Activated T-helper 9 cell treated with anti-CD3 and anti-CD28 coated beads, Interleukin-2, amount 50 U/mL, for 16 hours (primary cell): ENCODE measurements at places on chromosomes 7 and 10.

- DNase-seq = no peak
Observed at GRCh38 chr10:126432507-126432906, 44.2 kb upstream of the ADAM12 start.

- no peak for DNase-seq
Observed at GRCh38 chr10:7184660-7185366, 226.0 kb downstream of the SFMBT2 start.

GRCh38 chr10:32846974-32847373 lies 111.1 kb downstream of the ITGB1 start:
- DNase-seq = no peak

GRCh38 chr7:23696916-23697441 lies 13.0 kb upstream of the STK31 start:
- DNase-seq = peak; percentile 35

DNA sequence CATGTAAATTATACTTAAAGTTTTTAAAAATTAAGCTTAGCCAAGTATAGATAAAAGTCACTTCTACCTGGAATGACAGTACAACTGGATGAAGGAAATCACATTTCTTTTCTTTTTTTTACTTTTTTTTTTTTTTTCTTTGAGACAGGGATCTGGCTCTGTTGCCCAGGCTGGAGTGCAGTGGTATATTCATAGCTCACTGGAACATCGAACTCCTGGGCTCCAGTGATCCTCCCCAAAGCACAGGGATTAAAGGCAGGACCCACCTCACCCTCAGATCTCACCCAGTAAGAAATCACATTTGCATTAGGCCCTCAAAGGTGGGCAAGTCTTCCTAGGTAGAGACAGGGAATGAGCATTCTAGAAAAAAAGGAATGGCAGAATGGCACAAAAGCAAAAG lies 69.5 kb upstream of the C1GALT1 start:
- no peak for DNase-seq

GRCh38 chr10:124641282-124642087 lies 102.7 kb downstream of the FAM53B start:
- no peak for DNase-seq

- no peak for DNase-seq
Observed at GRCh38 chr7:90574146-90574819, 21.8 kb upstream of the CDK14 start.

- DNase-seq = no peak
Observed at GRCh38 chr7:15607529-15608210, 45.9 kb upstream of the AGMO start.
